ENCODE measurements at places on chromosomes 6 and 20.

DNA sequence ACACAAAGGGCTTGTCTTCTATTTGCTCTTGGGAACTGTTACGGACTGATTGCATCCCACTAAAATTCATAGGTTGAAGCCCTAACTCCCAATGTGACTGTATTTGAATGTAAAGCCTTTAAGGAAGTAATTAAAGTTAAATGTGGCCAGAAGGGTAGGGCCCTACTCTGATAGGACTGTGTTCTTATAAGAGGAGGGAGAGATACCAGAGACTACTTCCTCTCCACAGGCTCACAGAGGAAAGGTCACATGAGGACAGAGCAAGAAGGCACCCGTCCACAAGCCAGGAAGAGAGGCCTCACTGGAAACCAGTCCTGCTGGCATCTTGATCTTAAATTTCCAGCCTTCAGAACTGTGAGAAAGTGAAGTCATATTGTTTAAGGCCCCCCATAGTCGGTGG, 211.9 kb downstream of the CDH26 start:
- DNase-seq, result no peak

- no peak for DNase-seq
Measured at GRCh38 chr6:139448051-139448649, 73.7 kb upstream of the CITED2 start.

GRCh38 chr20:37552415-37552814, 24.7 kb upstream of the BLCAP start:
- no peak for DNase-seq

DNA sequence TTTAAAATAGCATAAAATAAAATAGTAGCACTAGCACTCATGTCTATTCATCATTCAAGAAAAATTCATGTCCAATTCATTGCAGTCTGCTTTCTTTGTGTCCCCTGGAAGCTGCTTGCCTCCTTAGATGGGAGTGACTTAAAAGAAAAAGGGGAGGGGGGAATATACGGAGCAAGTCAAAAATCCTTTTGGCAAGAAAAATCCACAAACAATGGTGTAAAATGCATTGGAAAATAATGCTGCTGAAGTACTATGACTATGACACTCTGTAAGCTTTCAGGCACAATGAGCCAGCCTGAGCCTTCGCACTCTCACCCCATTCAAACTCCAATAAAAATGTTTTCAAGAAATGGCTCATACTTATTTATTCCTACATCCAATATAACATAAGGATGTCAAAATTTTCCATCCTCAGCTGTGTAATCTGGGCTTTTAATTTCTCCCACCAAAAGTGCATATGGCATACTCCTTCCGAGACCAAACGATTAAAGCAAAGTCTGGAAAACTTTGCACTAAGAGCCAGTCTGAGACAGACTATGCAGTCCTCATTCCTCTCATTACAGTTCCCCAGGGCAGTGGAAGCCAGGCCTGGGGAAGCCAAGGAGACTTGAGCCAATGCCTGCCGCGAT, 790 bp downstream of the NEDD9 start:
- DNase-seq, result no peak
